Left ventricle myocardium inferior (tissue), 1 donor: ENCODE measurements at places on chromosomes 5 and 9. TPM values are rescaled to one million over a fixed set of nuclear protein-coding genes. Genes with fewer than 3 reads are reported as not detected.

DNA sequence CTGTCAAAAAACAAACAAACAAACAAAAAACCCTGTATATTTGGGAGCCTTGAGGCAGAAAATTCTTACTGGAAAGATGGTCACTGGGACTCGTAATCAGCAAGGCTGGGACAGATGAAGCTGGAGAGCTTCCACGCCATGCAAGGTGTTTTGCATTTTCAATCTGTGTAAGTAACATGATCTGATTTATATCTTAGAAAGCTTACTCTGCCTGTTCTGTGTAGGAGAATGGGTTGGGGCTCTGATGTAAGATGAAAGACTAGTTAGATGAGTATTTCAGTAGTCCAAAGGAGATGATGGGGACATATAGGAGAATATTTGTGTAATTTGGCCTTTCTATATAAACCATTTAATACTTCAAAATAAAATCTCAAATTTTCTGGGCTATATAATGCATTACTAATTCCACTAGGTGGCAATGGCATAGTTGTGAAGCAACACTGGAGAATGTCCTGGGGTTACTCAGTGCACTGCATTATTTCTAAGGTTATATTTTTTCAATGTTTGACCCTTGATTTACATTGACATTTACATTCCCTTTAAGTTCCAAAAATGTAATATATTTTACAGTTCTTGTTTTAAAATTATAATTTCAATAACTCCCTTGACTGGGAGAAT lies 21.9 kb upstream of the FSD1L start:
- no peaks in the 10 kb centered on the region for H3K27me3 ChIP-seq
- H3K4me1 ChIP-seq, result no peaks in the 10 kb centered on the region
- no peak overlapping the region for H3K4me3 ChIP-seq
- no peak for DNase-seq

- no peaks in the 10 kb centered on the region for H3K36me3 ChIP-seq
- peaks cover 49% of the 10 kb centered on the region for H3K4me1 ChIP-seq
- no peak overlapping the region for H3K27ac ChIP-seq
- peaks cover 69% of the 10 kb centered on the region for H3K27me3 ChIP-seq
- no peak for DNase-seq
Measured at GRCh38 chr9:126608551-126608950, 5.2 kb upstream of the LMX1B start.

DNA sequence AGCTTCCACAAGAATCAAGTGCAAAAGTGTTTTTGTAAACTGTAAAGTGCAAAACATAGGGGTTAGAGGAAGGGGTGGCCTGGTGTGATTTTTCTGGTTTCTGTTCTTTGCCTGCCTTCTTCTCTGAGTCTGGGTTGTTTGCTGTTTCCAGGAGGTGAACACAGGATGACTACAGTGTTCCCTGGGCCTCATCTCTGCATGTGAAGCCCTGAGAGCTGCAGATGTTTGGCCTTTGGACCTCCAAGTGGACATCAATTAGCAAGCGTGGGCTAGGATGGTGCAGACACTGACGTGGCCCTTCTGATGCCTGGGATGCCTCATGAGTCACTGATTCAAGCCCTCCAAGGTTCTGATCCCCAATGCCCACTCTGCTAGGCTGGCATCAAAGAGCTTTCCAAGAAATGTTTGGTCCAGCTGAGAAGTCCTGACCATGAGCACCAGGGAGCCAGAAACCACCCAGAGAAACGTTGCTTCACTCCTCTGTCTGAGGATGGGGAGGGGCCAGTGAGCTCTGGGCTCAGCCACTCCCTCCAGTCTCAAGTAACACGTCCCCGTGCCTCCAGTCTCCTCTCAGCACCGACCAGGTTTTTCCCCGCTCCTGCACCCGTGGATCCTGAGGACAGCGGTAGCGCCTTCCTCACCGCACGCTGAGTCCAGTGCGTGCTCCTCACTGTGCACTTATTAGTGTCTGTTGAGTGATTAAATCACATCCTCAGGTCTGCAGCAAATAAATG lies 7.6 kb downstream of the IL9 start:
- H3K27me3 ChIP-seq, result peaks cover 39% of the 10 kb centered on the region
- peaks cover 19% of the 10 kb centered on the region for H3K4me1 ChIP-seq
- no peaks in the 10 kb centered on the region for H3K36me3 ChIP-seq
- no peak overlapping the region for H3K27ac ChIP-seq
- no peak for DNase-seq

DNA sequence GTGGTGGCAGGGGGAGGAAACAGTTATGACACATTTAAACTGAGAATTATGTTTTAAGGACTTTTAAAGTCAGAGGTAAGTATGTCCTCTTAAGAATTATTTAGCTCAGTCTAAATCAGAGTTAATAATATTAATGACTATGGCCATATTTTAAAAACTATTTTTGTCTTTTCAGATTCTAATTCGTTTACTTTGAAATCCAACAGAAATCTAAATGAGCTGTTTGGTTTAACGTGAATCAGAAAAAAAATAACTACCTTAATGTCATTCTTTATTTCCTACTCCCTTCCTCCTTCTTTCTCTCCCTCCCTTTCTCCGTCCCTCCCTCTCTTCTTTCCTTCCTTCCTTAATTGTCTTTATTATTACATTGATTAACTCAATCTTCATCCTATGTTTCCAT lies 14.7 kb downstream of the C1QTNF3 start:
- DNase-seq, result no peak
- no peaks in the 10 kb centered on the region for H3K27me3 ChIP-seq
- no peak overlapping the region for H3K4me3 ChIP-seq
- no peak overlapping the region for H3K27ac ChIP-seq
- no peaks in the 10 kb centered on the region for H3K36me3 ChIP-seq

DNA sequence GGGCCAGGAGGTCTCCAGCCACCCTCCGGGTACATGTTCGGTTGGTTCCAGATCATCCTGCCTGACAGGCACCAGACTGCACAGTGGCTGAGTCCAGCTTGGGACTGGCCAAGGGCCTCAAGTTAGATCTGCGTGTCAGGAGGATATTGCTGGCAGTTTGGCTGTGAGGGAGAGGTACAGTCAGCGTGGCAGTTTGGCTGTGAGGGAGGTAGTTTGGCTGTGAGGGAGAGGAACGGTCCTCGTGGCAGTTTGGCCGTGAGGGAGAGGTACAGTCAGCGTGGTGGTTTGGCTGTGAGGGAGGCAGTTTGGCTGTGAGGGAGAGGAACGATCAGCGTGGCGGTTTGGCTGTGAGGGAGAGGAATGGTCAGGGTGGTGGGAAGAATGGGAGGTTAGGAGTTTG lies 39.0 kb downstream of the CACNA1B start:
- peaks cover 32% of the 10 kb centered on the region for H3K27me3 ChIP-seq
- no peak overlapping the region for H3K27ac ChIP-seq
- H3K36me3 ChIP-seq, result no peaks in the 10 kb centered on the region
- peaks cover 14% of the 10 kb centered on the region for H3K4me1 ChIP-seq
- H3K4me3 ChIP-seq, result no peak overlapping the region

The RMRP gene
- total RNA-seq, result 15,093 TPM

The SPATA31D1 gene
- total RNA-seq, result not detected

DNA sequence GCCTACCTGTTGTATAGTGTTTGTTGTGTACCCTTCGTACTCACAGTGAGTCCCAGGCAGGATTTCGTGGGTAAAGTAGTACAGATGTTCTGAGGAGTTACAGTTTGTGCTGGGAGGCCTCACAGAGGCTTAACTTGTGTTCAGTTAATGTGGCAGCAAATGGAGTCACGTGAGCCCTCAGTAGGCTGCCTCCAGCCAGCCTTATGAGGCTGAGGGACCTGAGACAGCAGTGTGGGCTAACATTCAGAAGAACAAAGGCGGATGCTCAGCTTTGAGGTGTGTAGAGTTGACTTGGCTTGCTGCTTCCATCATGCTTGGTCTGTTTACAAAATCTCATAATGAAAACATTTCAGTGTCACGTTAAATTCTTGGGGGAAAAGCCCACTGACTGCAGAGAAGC lies 118.1 kb downstream of the TRIO start:
- no peaks in the 10 kb centered on the region for H3K36me3 ChIP-seq
- H3K27ac ChIP-seq, result no peak overlapping the region
- DNase-seq, result no peak

GRCh38 chr9:27129221-27129620 lies 20.2 kb downstream of the TEK start:
- no peak for DNase-seq
- no peak overlapping the region for H3K4me3 ChIP-seq
- H3K36me3 ChIP-seq, result no peaks in the 10 kb centered on the region
- peaks cover 31% of the 10 kb centered on the region for H3K4me1 ChIP-seq
- no peak overlapping the region for H3K27ac ChIP-seq

The OLFM1 gene
- total RNA-seq, result 10.0 TPM

- H3K27me3 ChIP-seq, result no peaks in the 10 kb centered on the region
- H3K4me1 ChIP-seq, result no peaks in the 10 kb centered on the region
Measured at GRCh38 chr9:31112491-31112890, 1272.0 kb upstream of the ACO1 start.

GRCh38 chr9:137804908-137805630 lies 72.5 kb upstream of the CACNA1B start:
- no peaks in the 10 kb centered on the region for H3K4me1 ChIP-seq
- H3K27me3 ChIP-seq, result no peaks in the 10 kb centered on the region
- H3K36me3 ChIP-seq, result peaks cover 60% of the 10 kb centered on the region
- DNase-seq, result no peak
- H3K4me3 ChIP-seq, result no peak overlapping the region

The GLRX gene
- 139 TPM for total RNA-seq

The IFNA21 gene
- total RNA-seq, result not detected

DNA sequence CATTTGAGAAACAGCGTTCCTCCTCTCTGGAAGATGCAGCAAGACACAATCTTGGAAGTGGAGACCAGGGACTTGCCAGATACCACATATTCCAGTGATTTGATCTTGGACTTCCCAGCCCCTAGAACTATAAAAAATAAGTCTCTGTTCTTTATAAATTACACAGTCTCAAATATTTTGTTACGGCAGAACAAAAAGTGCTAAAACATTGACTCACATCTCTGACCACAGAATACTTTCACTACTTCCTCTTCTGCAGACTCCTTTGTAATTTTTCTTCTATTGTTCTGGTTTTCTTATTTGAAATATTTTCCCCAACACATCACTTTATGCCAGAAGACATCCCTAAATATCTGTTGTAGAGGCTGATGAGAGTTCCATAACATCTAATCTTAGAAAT lies 706.1 kb upstream of the CDH18 start:
- H3K27ac ChIP-seq, result no peak overlapping the region
- no peaks in the 10 kb centered on the region for H3K36me3 ChIP-seq

DNA sequence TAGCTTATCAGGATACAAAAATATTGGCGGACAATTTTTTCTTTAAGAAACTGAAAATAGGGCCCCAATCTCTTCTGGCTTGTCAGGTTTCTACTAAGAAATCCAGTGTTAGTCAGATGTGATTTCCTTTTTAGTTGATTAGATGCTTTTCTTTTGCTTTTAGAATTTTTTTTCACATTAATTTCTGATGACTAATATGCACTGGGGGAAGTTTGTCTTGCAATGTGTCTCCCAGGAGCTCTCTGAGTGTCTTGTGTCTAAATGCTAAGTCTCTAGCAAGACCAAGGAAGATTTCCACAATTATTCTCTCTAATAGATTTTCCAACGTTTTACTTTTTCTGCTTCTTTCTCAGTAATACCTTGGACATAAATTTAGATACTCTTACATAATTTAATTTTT lies 559.8 kb upstream of the TYRP1 start:
- H3K4me1 ChIP-seq, result no peaks in the 10 kb centered on the region
- no peaks in the 10 kb centered on the region for H3K36me3 ChIP-seq
- no peak for DNase-seq
- no peaks in the 10 kb centered on the region for H3K27me3 ChIP-seq

DNA sequence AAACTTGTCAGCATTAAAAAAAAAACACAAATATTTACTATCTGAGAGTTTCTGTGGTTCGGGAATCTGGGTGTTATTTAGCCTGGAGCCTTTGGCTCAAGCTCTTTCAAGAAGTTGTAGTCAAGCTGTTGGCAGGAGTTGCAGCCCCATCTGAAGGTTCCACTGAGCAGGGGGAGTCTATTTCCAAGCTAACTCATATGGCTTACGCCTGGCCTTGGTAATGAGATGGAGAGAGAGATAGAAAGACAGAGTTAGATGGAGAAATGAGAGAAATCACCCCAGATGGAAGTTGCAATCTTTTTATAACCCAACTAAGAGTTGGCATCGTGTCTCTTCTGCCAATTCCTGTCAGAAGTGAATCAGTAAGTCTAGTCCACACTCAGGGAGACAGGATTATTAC lies 1075.2 kb upstream of the SEMA6A start:
- no peaks in the 10 kb centered on the region for H3K36me3 ChIP-seq
- H3K4me1 ChIP-seq, result no peaks in the 10 kb centered on the region
- no peak overlapping the region for H3K27ac ChIP-seq
- H3K4me3 ChIP-seq, result no peak overlapping the region

DNA sequence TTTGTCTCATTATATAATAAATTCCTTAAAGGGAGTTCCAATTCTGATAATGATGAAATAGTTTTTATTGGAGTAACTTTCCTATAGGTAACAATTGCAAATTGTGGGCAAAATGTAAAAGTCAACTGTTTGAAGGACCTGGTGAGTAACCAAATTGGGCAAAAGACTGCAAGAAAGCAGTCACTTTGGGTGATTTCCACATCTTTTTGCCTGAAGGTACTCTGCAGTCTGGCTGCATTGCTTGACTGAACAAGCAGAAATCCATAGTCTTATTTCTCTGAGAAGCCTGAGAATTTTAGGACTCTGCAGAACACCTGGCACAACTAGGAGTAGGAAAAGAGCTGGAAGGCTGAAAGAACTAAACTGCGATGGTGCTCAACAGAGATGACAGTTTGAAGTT lies 114.9 kb downstream of the HOMER1 start:
- H3K36me3 ChIP-seq, result peaks cover 20% of the 10 kb centered on the region
- H3K27ac ChIP-seq, result no peak overlapping the region
- DNase-seq, result no peak
- no peaks in the 10 kb centered on the region for H3K4me1 ChIP-seq
- H3K4me3 ChIP-seq, result no peak overlapping the region
- no peaks in the 10 kb centered on the region for H3K27me3 ChIP-seq

The C9orf40 gene
- total RNA-seq, result 2.0 TPM

The TTC39B gene
- total RNA-seq, result 1.6 TPM

The DMGDH gene
- 2.4 TPM for total RNA-seq

The PCDHA11 gene
- total RNA-seq, result not detected

DNA sequence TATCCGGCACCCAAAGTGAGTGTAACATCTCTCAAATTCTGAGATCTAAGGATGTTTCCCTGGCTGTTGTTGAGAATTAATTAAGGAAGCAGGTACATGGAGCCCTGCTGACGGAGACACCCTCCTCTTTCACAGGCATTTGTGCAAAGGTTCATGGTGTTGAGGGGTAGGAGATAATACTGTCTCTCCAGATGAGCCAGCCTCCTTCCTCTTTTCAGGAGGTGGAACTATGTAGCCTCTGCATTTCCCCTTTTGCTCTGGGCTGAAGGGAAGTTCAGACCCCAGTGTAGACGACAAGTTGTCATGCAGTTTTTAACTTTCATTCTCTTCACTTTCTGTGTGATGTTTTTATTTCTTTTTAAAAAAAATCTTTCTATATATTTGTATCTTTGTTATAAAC lies 107.5 kb downstream of the GALNT10 start:
- peaks cover 21% of the 10 kb centered on the region for H3K4me1 ChIP-seq
- peaks cover 34% of the 10 kb centered on the region for H3K36me3 ChIP-seq
- DNase-seq, result no peak
- no peak overlapping the region for H3K4me3 ChIP-seq
- H3K27ac ChIP-seq, result no peak overlapping the region

GRCh38 chr9:36762958-36763357 lies 190.3 kb downstream of the MELK start:
- H3K4me1 ChIP-seq, result no peaks in the 10 kb centered on the region
- DNase-seq, result no peak
- no peaks in the 10 kb centered on the region for H3K36me3 ChIP-seq
- no peak overlapping the region for H3K27ac ChIP-seq
- peaks cover 83% of the 10 kb centered on the region for H3K27me3 ChIP-seq

The PPIC gene
- total RNA-seq, result 47.5 TPM

The CKMT2 gene
- total RNA-seq, result 1,824 TPM

The DMRT2 gene
- total RNA-seq, result not detected

- H3K4me3 ChIP-seq, result no peak overlapping the region
- H3K36me3 ChIP-seq, result no peaks in the 10 kb centered on the region
- H3K4me1 ChIP-seq, result peaks cover 21% of the 10 kb centered on the region
- no peak overlapping the region for H3K27ac ChIP-seq
- DNase-seq, result no peak
- H3K27me3 ChIP-seq, result no peaks in the 10 kb centered on the region
Measured at GRCh38 chr5:171476701-171477100, 57.3 kb downstream of the FGF18 start.
